ENCODE measurements at places on chromosomes 1 and 21. TPM values are rescaled to one million over a fixed set of nuclear protein-coding genes. Genes with fewer than 3 reads are reported as not detected.

The ERVH48-1 gene
- not detected for total RNA-seq

The FCMR gene
- 5.0 TPM for total RNA-seq

The DNM3 gene
- total RNA-seq, result 1.0 TPM

The CLIC6 gene
- total RNA-seq, result 5.1 TPM

The DPT gene
- total RNA-seq, result 52.2 TPM

The UBE2U gene
- not detected for total RNA-seq

The NKAIN1 gene
- not detected for total RNA-seq

The C8B gene
- total RNA-seq, result not detected
